NCI-H2171 (cell line): ENCODE measurements at places on chromosomes 1 and 21.

DNA sequence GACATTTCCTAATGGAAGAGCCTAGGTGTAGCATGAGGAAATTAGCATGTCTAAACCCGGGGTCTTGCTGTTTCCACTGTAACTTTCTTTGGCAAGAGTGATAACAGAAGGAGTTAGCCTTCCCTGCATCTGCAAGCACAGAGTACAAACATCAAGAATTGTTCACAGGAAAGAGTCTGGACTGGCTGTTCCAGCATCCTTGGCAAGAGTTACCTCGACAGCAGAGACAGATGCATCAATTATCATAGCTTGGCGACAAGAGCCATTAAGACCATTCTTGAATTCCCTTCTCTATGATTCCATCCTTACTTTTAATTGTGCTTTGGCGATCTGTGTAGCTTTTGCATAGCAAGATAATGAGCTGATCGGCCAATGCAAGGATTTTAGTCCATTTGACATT is 82.8 kb upstream of the RALGPS2 start:
- DNase-seq: no peak

DNA sequence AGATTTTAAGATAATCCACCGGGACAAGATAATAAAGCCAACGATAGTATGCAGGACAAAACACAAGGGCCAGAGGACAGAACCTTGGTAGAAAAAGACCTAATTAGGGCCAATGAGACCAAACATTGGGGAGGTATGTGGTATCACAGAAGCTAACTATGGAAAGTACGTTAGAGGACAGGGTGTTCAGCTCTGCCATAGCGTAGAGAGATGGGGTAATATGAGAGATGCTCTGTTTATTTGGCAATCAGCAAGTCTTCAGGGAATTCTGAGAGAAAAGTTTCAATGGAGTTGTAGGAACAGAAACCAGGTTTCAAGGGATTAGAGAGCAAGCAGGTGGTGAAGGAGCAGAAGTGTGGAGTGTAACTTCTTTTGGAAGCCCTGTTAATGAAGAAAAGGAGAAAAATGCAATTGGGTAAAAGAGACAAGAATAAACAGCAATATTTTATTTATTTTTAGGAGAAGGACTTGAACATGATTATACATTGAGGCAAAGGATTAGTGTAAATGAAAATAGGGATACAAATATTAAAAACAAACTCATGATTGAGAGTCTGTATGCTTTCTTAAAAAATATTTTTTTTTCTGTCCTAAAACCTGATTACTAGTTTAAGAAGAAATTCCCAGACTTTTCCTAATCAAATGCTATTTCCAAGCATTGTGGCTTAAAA is 24.0 kb downstream of the EEIG2 start:
- peak; percentile 48 for DNase-seq

DNA sequence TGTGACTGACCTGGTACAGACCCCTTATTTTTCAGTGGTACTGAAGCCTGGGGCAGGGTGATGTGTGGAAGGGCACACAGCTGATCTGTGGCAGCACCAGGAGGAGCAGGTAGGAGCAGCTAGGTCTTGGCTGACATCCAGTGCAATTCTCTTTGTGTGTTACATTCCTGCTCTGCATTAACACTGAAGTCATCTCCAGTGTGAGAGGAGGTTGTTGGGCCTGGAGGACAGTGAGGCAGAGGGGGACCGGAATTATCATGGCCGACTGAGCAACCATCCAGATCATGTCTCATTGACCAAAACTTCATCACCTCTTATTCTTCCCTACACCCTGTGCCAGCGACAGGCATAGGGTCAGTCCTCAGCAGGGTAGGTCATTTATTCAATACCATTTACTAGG is 1.5 kb downstream of the SLAMF8 start:
- no peak for DNase-seq

DNA sequence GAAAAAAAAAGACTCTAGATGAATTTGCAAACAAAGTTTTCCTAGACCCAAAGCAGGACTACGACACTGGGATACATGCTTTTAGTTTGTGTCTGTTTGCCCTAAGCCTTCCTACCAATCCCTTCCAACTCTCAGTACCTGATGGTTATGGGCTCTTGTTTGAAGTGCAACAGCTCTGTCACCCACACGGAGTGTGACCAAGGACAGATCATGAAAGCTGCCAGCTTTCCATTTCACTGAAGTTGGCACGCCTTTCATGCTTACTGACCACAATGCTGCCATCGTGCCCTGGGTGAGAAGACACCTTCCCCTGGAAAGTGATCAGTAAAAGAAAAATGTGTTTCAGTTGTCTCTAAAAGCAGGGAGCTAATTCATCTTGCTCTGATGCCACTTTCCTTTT is 312.5 kb upstream of the PTBP2 start:
- no peak for DNase-seq

- DNase-seq: no peak
These were observed 9.3 kb downstream of the SLC19A1 start for GRCh38 chr21:45532826-45533360.

DNA sequence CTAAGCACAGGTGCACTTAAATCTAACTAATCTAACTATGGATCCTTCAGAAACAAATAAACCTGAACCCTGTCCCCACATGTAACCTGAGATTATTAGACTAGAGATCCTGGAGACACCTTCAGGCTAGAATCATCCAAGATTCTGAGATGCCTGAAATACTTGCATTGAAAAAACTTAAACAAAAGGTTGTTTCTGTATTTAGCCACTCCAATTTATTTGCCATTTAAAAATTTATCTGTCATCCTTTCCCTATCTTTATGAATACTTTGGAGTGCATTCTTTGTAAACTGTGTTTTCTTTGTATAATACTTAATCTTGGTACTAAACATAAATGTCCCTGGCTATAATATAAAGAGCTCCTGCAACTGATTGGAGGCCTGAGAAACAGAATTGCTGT is 270.7 kb downstream of the NCAM2 start:
- DNase-seq: no peak

DNA sequence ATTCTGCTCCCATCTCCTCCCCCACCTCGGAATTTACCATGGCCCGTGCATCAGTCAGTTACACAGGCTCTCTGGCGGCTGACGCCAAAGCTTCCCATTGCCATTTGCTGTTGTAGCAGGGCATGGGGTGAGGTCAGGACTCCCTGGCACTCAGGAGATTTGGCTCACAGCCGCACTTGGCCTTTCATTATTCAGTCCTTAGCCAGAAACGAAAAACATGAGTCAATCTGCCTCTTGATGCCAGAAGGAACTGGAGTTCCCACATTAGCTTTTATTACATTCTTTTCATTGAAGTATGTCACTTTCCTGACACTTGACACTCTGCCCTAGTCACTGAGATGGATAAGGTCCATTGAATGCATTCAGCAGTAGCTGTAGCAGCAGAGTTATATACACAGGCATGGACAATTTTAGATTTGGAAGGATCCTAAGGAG is 260.6 kb downstream of the CACNA1E start:
- no peak for DNase-seq

DNA sequence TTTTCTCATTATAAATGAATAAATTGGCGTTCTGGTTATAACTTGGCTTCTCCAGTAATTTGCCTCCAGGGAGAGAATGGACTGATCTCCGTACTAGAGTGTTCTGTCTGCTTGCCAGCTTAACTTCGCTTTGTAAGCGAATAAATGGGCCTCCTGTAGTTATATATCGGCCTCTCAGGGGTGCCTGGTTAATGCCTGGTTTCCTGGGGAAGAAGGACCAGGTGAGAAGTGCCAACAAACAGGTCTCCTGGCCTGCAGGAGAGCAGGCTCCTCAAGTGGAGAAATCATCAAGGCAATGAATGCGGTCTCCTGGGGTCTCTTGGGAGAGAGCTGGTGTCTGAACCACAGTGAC is 107.4 kb upstream of the SERBP1 start:
- DNase-seq: no peak

GRCh38 chr1:246772686-246773085 is 48.5 kb downstream of the SCCPDH start:
- no peak for DNase-seq

DNA sequence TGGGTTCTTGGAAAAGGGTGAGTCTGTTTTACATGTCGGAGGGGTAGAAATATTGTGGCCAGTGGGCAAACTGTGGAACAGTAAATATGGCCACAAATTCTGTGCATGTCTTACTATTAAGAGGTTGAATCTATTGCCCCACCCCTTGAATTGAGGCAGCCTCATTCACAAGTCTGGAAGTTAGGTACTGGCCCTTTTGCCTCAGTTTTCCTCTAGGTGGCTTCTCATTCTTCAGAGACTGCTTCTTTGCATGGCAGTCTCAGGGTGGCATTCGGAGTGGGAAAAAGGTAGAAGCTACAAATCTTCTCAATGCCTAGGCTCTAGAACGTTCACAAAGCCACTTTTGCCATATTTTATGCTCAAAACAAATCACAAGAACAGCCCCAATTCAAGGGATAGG is 57.2 kb downstream of the SLC9C2 start:
- no peak for DNase-seq

GRCh38 chr21:43373362-43374227 is 53.3 kb downstream of the SIK1 start:
- no peak for DNase-seq

GRCh38 chr1:182897696-182898095 is 55.3 kb downstream of the SHCBP1L start:
- DNase-seq: no peak

- DNase-seq: no peak
These were observed 29.4 kb upstream of the POU3F1 start for GRCh38 chr1:38076038-38076437.

GRCh38 chr1:62900566-62900965 is 116.6 kb downstream of the ATG4C start:
- no peak for DNase-seq

DNA sequence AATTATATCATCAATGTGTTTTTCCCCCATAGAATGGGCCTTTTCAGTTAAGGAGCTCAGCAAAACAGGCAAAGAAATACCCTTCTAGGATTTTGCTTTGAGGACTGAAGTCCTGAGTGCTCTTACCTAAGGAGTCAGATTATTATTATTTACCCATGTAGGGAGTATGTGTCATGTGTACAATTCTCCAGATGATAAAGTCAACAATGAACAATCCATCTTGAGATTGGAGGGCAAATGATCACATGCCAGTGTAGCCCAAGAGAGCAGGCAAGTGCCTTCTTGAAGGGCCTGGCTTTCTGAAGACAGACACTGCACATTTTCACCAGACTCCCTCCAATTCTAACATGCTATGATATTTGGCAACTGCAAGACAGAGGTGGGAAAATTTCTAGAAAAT is 159.7 kb downstream of the PCNX2 start:
- no peak for DNase-seq

GRCh38 chr21:25913479-25913878 is 178.7 kb downstream of the GABPA start:
- no peak for DNase-seq

DNA sequence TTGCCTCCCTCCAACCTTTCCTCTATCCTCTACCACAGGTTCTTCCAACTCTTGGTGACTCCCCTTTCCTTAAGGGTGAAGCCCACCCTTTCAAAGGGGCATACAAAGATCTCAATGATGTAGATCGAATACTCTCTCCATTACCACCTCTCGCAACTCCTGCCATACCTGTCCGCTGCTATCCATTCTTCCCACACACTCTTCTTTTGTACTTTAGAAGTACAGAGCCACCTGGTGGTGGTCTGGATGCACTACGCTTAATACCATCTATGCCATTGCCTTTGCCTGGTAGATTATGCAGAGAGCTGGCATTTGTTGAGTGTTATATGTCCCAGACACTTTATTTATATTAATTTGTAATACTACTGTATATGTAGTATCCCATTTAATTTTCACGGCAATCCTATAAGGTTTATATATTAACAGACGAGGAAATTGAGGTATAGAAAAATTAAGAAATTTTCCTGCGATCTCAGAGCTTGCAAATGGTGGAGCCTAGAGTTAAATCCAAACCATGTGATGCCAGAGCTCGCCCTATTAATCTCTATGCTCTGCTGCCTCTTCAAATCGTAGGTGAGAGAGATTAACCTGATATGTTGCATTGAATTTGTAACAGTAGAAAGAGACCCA is 22.9 kb downstream of the TSHB start:
- peak; percentile 47 for DNase-seq

DNA sequence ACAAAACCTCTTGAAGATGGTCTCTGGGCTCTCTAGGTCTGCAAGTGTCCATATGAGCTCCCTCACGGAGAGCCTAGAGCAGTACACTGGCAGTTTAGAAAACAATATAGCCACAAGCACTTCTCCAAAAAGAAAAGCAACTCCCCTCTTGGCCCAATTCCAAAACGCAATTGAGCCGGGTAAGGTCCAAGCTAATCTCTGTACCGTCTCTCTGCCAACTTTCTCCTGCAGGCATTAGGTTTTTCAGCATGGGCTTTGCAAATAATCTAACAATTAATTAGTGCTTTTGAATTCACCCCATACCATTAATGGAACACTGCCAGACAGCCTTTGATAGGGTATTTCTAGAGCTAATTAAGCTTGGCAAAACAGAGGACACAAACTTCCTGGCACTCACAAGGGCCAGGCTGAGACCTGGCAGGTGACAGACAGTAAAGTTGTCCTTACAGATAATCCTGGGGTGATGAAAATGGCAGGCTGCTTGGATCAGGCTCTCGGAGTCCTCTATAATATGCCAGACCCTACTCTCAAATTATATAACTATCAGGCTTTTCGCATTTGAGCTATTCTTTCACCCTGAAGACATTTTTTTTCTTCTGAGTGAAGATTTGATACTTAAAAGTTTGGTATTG is 39.8 kb downstream of the TGFBR3 start:
- DNase-seq: no peak

DNA sequence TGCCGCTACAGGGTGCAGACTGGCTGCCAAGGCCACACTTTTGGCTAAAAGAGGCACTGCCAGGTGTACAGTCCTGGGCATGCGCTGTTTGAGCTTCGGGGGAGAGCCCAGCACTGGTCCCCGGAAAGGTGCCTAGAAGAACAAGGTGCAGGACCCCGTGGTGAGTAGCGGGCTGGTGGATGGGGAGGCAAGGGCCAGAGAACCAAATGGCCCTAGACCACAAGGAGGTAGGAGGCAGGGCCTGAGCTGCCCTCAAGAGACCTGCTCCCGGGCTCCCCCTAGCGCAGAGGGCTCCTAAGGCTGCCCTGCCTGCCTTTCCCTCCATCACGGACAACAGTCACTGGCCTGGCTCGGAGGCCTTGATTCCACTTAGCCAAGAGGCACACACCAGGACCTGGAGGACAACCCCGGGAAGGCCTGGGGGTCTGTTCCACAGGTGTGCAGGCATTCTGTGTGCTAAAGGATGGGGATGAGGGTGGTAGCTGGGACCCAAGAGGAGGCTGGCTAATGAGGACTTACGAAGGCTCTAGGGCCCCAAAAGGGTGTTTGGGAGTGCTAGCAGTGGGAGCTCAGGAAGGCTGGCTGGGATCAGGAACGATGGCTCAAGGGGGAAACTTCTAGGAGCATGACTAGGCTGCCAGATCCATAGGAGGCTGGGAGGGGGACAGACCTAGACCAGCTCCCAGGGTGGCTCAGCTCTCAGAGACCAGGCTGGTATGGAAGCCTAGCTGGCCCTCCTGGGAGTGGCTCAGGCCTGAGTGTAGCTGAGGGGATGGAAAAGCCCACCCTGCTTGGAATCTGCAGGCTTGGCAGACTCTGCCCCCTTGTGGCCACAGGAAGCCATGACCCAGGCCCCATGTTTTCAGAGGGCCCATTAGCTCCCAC is 742 bp downstream of the ARTN start:
- DNase-seq: peak; percentile 55

GRCh38 chr1:151976015-151976343 is 17.7 kb downstream of the S100A10 start:
- no peak for DNase-seq

- no peak for DNase-seq
These were observed 52.8 kb upstream of the GNG4 start for GRCh38 chr1:235702412-235702811.
